ENCODE measurements at places on chromosomes 5 and 9.

DNA sequence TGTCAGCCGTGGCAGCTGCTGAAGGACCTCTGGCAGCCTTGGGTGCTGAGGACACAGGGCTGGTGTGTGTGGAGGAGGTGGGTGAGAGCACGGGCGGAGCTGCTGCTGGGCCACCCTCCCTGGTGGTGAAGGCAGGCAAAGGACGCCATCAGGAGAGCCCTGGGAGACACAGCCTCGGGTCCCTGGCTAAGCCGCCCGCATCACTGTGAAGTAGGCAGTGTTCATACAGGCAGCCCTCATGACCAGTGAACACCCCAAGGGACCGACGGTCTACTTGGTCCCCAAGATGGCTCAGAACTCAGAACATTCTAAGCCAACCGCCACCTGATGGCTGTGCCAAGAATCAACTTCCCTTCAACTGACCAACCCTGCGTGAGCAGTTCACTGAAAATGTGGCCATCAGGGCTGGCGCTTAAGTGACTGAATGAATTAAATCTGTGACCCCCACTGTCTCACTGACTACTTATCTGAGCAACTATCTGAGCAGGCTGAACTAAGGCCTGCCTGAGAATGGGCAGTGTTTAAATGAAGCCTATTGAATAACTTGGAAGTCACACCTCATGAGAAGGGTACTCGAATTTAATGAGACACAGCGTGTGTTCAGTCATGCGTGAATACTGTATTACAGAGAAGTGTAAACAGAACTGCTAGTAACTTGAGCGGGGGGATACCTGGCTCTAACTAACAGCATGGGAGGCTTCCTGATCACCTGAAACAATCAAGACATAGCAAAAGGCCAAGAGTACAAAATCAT is 54.7 kb upstream of the SIMC1 start:
- no peak for DNase-seq

DNA sequence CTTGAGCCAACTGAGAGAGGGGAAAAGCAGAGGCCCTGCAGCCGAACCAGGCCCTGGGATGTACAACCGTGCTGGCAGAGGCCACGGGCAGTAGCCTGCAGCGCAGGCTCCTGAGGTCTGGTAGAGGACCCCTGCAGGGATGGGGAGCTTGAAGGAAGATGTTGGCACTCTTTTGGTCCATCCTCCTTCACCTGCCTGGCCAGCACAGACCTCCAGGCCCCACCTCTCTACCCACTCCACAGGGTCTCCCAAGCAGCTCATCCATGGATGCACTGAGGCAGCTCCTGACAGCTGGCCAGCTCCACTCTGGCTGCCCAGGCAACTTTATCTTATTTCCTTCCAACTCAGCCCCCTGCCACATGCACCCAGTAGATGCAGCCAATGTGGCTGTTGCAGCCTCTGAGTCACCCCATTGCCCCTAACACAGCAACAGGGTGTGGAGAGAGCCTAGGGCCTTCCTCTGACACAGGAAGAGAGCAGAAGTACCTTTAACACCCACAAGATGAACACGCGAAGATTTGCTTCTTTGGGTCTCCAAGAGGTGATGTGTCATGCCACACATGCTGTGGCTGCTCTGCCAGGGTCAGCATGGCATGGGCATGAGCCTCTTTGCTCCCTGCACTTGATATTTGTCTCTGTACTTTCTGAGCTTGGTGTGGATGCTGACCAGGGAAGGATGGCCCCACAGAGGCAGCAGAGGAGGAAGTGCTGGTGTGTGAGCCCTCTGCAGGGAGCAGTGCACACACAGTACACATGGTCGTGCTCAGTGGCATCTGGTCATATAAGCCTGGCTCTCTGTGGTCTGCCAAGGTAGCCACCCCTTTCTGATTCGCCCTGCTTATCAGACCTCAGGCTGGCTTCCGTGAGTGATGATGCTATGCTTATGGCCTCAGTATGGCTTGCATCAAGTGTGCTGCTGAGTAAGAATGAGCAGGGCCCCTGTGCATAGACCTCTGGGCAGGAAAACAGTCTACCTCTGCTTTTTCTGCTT is 117.2 kb downstream of the NRG2 start:
- no peak for DNase-seq

GRCh38 chr5:160500786-160501779 is 79.4 kb downstream of the PTTG1 start:
- peak; percentile 8 for DNase-seq

GRCh38 chr5:37002176-37002751 is 125.7 kb downstream of the NIPBL start:
- DNase-seq = no peak

DNA sequence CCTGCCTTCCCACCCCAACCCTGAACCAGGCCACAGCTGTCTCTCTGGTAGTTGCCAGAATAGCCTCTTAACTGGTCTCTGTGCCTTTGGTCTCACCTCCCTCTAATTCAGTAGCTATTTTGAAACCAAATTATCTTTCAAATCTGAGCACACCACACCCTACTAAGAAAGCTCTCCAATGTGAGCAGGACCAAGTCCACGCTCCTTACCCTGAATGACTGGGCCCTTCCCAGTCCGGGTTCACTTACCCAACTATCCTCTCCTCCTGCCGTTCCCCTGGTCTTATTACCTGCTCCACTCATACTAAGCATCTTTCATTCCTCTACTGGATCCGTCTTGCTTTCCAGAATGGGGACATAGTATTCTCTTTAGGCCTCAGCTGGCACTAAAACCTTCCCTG is 16.8 kb downstream of the ANKH start:
- DNase-seq = no peak

DNA sequence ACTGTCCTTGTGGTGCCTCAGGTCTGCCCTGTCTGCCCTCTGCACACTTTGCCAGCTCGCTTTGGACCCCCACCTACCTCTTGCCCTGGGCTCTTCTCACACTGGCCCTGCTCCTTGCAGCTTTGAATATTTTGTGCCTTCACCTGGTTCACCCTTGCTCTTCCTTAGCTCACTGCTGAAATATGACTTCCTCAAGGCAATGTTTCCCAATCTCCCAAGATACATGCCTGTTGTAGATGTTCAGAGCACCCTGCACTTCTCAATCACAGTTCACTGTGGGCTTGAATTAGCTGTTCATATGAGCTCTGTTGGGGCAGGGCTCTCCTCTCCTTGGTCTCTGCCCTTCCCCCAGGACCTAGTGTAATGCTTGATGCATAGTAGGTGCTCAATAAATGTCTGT is 8.0 kb downstream of the AFAP1L1 start:
- no peak for DNase-seq

DNA sequence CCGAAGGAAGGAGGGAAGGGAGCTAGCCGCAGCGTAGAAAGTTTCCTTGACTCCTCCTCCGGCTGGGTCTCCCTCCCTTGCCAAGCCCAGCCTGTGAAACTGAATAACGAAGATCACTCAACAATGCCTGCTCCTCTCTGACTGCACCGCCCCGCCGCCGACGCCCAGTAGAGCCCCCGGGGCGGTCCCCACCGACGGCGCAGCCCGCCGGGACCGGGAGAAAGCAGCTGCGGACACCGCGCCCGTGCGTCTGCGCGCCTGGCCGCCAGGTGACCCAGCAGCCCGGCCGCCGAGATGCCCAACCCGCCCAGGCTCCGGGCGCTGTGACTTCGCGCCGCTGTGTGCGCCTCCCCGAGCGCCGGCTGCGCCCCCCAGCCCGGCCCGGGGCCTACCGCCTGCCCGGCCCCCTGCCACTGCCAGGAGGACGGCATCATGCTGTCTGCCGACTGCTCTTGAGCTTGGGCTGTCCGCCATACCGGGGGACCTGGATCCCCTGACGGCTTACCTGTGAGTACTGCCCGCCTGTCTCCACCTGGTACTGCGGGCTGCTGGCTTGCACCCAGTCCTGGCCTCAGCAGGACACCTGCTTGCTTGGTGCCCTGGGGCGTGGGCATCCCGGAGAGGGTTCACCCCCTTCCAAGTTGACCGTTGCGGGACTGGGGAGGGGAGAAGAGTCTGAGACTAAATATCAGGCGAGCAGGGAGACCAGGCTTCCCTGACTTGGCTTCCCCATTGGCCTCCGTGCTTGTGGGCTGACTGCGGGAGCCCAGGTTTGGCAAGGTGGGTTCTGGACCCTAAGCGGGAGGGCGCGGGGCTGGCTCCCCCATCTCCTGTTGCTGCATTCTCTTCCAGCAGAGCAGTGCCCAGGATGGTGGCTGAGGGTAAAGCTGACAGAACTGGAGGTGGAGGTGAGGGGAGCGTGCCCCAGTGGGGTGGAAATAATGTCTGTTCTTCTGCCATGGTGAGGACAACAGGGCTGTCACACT is 26.2 kb upstream of the SPTLC1 start:
- no peak for DNase-seq

- DNase-seq = no peak
Observed at GRCh38 chr9:104960662-104961061, 32.7 kb upstream of the ABCA1 start.

DNA sequence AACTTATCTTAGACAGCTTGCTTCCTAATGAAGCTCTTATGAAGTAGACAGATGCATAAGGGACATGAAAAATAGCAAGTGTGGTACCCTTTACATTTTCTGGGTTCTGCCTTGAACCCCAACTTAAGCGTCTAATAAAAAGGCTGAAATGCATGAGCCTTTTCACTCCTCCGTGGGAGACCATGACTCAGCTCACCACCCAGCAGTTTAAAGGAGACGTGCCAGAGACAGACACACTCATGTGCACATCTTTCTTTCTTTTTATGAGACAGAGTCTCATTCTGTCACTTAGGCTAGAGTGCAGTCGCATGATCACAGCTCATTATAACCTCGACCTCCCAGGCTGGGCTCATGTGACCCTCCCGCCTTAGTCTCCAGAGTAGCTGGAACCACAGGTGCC is 22.3 kb downstream of the CTXN3 start:
- no peak for DNase-seq

DNA sequence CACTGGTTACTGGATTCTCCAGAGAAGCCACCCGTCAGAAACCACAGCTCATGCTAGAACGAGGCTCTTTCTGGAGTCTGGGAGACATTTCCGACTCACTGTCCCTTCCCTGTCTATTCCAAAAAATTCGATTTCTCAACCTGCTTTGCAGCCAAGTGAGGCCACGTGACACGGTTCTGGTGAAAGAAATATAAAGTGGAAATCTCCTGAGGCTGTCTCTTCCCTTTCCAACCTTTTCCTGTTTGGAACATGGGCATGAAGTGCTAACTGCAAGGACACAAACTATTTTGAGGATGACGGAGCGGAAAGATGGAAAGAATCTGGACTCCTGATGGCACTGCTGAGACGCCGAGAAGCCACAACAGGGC is 6.1 kb upstream of the PTGS1 start:
- DNase-seq = no peak

DNA sequence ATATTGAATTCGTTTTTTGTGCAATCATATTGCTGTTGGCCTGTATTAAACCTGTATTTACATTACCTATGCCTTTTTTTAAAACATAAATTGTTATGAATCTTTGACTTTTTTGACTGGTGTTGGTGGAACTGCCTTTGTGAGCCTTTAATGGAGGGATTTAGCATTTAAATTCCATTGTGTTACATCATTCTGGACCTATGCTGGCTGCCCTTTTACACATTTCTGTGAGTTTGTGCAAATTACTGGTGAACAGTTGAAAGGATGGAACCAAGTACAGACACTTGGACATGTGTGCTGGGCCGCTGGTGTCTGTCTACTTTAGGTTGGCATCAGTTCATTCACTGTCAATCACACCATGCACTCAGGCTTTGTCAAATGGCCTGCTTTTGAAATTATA is 3.4 kb downstream of the SNX18 start:
- DNase-seq = no peak

DNA sequence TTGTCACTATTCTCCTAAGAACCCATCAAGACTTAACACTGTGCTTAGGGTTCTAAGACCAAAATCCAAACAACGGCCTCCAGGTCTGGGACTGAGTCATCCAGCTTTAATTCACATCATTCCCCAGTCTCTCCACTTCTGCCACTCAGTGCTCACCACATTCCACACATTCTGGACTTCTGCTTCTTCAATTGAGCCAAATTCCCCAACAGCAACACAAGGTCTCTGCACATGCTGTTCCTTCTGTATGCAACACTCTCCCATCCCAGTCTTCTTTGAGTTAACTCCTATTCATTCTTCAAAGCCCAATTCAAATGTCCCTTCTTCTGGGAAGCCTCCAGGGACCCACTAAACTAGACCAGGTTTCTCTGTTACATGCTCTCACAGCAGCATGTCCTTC is 97.8 kb downstream of the GPR21 start:
- no peak for DNase-seq

GRCh38 chr5:1933364-1934055 is 50.8 kb upstream of the IRX4 start:
- DNase-seq = no peak

DNA sequence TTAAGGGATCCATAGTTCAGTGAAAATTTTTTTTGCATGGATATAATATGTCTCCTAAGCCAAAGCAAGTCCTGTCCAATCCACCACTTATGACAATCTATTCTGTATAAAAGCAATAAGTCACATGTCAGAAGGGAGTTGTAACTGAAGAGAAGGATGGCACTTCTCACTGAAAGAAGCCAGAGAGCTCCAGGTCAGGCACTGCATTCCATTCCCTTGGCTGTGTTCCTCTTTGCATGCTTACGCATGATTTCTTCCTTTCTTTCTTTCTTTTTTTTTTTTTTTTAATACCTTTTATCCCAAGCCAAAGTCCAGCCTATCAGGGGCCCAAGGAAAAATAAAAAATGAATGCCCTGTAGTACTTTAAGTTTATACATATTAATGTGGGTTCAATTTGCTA is 39.8 kb downstream of the MAMDC2 start:
- DNase-seq = no peak

GRCh38 chr9:138112090-138112748 is 234.6 kb downstream of the CACNA1B start:
- peak; percentile 66 for DNase-seq

DNA sequence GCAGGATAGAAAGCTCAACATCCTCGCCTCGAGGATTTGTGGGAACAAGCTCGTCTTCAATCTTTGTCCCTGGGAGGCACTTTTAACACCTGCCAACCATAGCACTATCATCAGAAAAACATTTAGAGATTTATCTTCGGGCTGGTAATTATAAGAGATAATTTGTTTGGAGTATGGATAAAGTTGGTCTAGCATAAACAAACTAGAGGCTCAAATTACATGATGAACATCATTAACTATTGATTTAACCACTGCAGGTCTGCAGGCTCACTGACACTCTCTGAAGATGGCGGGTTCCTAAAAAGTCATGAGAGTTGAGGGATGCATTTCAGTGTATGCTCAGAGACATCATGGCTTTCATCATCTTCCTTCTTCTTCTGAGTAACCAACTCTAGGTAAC is 25.8 kb upstream of the PCA3 start:
- no peak for DNase-seq

- no peak for DNase-seq
Observed at GRCh38 chr9:75149841-75150241, 61.5 kb downstream of the OSTF1 start.
